Stimulated activated CD8-positive, alpha-beta memory T cell treated with anti-CD3 and anti-CD28 coated beads, Interleukin-2, amount 100 ng/mL, for 1 hour (primary cell): ENCODE measurements at places on chromosomes 5 and 9.

- DNase-seq = no peak
Observed at GRCh38 chr9:5976674-5977397, 38.6 kb downstream of the RANBP6 start.

DNA sequence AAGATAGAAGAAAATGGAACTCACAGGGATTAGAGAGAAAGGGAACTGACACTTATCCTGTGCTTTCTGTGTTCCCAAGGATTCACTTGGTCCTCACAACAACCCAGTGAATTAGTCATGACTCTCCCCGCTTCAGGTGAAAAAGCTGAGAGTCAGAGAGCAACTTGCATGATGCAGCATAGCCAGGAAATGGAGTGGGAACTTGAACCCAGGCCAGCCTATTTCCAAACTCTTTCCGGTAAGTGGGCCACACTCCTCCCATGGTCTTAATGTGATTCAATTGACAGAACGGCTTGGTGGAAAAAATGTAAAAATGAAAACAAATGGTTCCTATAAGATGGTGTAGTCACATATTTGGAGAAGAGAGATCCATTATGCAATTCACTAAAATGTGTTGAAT lies 45.9 kb upstream of the CEMIP2 start:
- no peak for DNase-seq

GRCh38 chr9:113879911-113880310 lies 3.8 kb downstream of the ZNF618 start:
- no peak for DNase-seq

- no peak for DNase-seq
Observed at GRCh38 chr9:71752928-71753327, 15.4 kb downstream of the CEMIP2 start.

DNA sequence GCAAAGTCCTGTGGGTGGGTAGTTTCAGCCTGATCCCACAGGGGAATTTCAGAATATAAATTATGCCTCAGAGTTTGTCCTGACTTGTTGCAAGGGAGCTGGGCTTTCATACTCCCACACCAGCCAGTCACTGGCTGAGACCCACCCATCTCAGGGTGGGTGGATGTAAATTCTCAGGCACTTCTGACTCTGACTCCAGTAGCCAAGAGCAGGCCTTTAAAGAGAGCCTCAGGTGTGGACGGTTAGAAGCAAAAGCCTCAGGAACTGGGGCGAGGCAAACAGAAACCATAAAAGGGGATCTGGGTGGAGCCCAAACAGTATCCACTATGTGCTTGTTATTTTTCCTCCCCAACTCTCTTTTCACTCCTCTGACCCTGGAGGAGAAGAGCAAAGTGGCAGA lies 28.6 kb upstream of the FBXW11 start:
- no peak for DNase-seq

DNA sequence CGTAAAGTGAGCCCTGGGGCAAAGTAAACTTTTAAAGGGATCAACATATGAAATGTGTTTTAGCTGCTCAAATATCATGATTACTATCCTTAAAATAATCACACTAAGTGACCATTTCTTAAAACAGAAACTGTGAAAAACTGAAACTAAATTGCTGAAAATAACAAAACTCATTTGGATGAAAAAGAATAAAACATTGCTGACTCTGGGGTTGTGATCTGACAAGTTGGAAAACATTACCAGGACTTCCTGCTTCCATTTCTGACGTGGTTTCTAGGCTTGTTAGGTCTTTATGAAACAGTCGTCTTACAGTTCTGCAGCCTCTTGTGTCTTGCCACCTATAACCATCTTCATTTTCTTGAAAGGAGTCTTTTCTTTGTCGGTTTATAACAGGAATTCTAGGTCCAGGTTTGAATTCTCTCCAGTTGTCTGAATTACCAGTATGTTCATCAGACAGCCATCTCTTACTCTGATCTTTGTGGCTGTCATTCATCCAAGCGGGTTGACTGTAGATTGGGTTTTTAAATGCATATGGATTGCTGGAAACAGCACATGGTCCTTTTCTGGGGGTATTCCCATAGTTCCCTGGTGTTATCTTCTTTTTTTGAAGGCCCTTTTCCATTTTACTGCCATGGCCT lies 1.7 kb downstream of the TUT7 start:
- no peak for DNase-seq

- DNase-seq = no peak
Observed at GRCh38 chr5:102826629-102827028, 71.5 kb downstream of the PAM start.

GRCh38 chr5:124655251-124655917 lies 91.1 kb downstream of the ZNF608 start:
- DNase-seq = no peak

GRCh38 chr9:76868897-76869296 lies 37.0 kb downstream of the PRUNE2 start:
- no peak for DNase-seq

DNA sequence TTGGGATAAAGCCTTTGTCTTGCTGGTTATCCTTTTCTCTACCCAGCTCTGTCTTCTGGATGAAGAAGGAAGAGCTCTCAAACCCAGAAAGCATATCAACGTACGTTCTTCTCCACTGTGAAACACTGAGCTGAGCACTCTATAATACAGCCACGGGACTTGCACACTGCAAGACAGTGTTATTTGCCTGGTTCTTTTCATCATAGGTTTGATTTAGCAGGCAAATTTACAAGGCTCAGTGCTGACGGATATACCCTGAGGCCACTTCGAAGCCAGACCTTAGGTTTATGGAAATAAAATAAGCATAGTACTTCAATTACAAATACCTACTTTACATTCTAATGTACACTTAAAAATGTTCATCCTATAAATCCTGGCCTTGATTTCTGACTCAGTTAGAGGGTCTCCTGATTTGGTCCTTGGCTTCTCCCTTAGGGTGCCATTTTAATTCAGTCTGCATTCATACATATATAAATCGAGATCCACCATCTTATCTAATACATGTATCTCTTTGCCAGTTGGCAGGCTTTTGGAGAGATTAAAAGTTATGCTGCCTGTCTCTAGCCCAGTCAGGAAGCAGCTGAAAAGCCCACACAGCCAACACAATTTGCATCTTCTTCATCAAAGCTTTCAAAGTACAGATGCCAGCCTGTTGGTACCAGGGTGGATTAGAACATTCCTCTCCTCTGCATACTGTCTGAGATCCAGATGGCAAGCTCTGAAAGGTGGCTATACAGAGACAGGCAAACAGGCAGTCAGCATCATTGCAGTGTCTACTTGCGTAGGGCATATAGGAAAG lies 194.4 kb downstream of the DEPDC1B start:
- no peak for DNase-seq

DNA sequence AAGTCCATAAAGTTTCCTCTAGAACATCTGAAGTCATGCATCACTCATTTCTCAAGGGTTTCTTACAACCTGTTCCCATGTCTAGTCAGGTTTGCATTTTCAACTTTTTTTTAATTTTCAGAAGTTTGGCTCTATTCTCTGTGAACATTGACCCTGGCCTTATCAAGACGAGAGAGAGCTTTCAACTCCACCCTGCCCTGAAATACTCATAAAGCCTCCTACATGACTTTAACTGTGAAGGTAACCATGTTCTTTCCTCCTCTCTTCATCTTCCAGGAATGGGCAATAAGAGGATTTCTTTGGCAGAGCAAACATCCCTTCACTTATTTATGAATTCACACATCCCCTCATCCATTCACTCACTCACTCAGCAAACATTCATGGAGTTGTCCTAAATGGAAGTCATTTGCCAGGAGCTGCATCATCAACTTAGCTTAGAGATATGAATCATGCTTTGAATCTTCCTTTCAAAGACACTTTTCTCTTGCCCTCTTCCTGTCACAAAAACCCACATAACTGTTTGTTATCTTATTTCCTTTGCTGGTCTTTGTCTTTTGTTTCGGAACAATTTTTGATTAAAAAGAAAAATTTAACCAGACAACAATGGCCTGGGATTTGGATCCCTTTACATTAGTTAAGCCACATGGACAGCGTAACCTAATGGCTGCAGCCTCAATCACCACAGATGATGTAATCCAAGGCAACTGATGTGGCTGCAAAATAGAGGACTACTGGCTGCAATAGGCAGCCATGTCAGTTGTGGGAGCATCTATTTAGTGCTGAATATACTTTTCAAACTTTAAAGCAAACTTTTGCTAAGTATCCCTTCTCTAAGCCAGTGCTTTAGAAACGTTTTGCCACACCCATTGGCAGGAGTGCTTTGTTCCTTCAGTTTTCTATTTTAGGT lies 43.0 kb upstream of the GNAQ start:
- no peak for DNase-seq

DNA sequence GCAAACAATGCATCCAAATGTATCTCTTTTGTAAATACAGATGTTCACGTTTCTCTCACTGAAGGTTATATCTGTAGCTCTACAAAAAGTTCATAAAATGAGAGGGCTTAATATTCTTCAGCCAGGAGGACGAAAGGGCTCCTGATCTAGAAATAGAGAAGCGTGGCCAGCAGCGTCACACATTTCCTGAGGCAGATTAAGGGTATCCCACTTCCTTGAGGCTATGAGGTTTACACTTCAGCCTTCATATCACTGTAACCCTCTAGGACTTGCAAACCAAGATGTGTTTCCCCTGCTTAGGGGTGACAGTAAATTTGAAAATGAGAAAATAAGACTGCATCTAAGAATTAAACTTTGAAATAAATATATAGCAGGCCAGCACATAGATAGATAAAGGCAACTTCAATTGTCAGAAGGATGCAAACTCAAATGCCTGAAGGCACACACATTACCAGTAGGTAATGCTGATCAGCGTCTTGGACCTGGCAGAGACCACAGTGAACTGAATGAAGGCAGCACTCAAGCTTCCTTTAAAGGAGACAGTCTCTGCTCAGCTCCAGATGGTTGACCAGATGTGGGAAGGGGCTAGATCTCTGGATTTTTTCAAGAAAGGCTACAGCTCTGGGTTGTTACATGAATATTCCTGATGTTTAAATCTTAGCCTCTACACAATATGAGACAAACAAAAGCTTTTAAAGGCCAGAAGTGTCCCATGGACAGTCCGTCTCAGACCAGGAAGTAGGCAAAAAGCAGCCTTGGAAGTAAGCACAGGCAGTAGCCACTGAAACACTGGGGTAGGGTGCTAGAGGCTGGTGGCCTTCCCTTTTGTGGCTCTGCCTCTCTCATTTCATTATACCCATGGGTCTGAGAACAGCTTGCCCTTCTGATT lies 197.7 kb downstream of the MCTP1 start:
- no peak for DNase-seq

GRCh38 chr9:69319324-69320025 lies 5.5 kb upstream of the ENTREP1 start:
- DNase-seq = no peak

DNA sequence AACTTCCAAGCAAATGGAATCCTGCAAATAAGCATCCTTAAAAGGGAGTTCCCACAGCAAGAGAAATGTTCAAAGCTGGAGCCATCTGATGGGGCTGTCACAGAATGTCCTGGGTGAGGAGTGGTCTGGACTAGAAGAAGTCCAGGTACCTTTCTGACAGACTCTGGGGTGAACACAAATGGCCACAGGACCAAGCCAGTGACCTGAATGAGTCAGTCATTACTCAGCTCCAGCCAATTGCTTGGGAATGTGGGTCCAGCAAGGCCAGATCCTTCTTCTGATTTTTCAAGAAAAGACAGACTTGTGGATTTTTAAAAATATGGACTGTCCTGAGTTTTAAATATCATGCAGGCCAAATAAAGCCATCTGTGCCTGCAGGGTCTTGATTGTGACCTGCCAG lies 30.1 kb downstream of the GALNT10 start:
- no peak for DNase-seq

GRCh38 chr9:3359048-3359692 lies 166.6 kb downstream of the RFX3 start:
- DNase-seq = no peak

GRCh38 chr5:177372910-177373309 lies 11.3 kb upstream of the SLC34A1 start:
- no peak for DNase-seq

- no peak for DNase-seq
Observed at GRCh38 chr5:154701181-154701580, 54.0 kb upstream of the LARP1 start.

DNA sequence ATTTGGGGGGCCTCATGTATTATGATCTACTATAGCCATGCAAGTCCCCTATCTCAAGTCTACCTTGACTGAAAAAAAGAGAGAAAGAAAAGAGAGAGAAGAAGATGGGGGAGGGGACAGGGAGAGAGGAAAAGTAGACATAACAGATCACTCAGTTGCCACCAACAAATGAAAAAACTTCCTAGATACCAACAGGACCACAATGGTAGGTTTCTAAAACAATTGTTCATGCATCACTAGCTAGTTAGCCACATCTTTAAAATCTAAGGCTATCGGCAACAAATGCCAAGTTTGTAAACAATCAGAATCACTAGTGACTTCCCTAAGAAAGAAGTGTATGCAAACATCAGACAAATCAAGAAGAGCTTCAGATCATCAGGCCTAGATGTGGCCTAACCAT lies 328.2 kb downstream of the BNC2 start:
- DNase-seq = no peak

- no peak for DNase-seq
Observed at GRCh38 chr5:141022384-141022783, 28.8 kb upstream of the PCDHB1 start.

DNA sequence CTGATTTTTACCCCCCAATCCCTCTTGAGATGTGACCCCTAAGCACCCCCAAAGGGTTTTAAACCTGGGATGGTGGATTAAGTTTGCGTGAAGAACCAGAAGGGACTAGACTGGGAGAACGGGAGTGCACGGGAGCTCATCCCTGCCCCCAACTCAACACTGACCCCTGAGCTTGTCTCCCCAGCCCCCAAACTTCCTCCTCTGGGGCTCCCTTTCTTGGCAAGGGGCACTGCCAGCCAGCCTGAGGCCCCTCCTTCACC lies 5.0 kb upstream of the SET start:
- DNase-seq = no peak

GRCh38 chr5:147708708-147709107 lies 73.8 kb downstream of the JAKMIP2 start:
- DNase-seq = no peak

DNA sequence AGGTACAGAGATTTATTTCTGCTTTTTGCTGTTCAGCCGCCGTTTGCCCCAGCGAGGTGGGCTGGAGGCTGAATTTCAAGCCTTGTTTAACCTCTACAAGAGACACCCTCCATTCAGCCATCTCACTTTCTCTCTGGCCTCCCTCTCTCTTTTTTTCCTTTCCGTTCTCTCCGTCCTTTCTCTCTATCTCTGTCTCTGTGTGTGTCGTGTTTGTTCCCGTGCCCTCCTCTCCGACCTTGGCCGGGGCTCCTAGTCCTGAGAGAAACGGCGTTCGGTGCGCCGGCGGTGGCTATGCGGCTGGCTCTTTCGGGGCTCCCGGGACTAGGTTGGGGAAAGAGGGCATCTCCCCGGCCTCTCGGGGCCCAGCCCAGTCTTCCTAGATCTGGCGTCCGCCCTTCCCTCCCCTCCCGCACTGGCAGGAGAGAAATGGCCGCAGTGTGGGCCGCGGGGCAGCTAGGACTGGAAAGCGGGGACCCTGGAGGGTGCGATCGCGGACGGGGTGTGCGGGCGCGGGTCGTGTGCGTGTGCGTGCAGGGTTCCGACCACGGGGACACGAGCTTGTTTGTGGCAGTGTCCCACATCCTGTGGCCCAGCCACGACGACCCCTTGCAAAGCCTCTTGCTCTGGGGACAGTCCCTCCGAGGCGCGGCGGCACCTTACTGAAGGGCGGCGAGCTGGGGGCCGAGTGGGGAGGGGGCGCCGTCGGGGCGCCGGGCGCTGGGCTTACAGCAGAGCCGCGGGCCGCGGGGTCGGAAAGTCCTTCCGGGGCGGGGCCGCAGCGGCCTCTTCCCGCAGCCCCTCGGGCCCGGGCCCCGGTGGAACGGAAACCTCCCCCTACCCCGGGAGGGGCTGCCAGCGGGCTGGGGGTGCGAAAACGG lies 5.7 kb downstream of the LHX2 start:
- no peak for DNase-seq

- DNase-seq = no peak
Observed at GRCh38 chr5:67652201-67652600, 455.6 kb upstream of the CD180 start.

GRCh38 chr5:118604106-118604505 lies 384.2 kb downstream of the DTWD2 start:
- no peak for DNase-seq
